ENCODE measurements at places on chromosomes 16 and 17. TPM values are rescaled to one million over a fixed set of nuclear protein-coding genes. Genes with fewer than 3 reads are reported as not detected.

Gene RNF222
- not detected for total RNA-seq

Gene SMARCD2
- 96.8 TPM for total RNA-seq

GRCh38 chr17:49297141-49297540, 64.9 kb downstream of the ZNF652 start:
- no peak for DNase-seq

Gene PNPO
- total RNA-seq = 55.5 TPM

Gene PLK1
- total RNA-seq = 49.7 TPM

- no peak for DNase-seq
These were observed 28.4 kb upstream of the ZNF423 start for GRCh38 chr16:49884033-49885015.

DNA sequence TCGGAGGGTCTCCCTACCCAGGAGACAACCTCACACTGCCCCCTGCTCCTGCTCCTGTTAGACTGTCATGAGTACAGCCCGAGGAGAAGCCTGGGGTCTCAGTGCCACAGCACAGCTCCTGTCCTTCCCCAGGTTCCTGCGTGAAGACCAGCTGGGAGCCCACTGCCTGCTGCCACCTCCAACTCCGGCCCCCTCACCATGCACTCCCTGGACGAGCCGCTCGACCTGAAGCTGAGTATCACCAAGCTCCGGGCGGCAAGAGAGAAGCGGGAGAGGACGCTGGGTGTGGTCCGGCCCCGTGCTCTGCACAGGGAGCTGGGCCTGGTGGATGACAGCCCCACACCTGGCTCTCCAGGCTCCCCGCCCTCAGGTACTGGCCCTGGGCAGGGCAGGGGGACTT, 16.2 kb downstream of the GLIS2 start:
- no peak for DNase-seq

- DNase-seq = no peak
These were observed 1.7 kb upstream of the NLRP1 start for GRCh38 chr17:5585836-5586521.

GRCh38 chr16:56985288-56985961, 3.9 kb upstream of the NLRC5 start:
- no peak for DNase-seq

GRCh38 chr17:28142305-28142704, 99.8 kb downstream of the NLK start:
- DNase-seq = no peak

DNA sequence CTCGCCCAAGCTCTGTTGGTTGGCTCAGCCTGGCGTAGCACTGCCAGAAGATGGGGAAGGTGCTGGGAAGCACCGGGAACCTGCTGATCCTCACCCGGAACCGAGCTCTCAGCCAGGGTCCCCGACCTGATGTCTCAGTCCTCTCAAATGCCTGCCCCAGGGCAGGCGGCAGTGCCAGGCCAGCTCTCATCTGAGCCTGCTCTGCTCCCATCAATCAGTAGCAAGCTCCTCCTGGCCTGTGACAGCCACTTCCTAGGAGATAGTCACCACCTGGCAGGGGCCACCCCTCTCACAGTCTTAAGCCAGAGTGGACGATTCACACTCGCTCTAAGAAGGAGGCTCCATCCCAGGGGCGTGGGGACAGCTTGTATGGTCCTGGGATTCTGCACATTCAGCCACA, 62.0 kb downstream of the ENGASE start:
- DNase-seq = no peak

Gene ELMO3
- total RNA-seq = 5.0 TPM

All from CD8-positive, alpha-beta memory T cell (primary cell).